ENCODE measurements at places on chromosomes 7 and 10. TPM values are rescaled to one million over a fixed set of nuclear protein-coding genes. Genes with fewer than 3 reads are reported as not detected.

DNA sequence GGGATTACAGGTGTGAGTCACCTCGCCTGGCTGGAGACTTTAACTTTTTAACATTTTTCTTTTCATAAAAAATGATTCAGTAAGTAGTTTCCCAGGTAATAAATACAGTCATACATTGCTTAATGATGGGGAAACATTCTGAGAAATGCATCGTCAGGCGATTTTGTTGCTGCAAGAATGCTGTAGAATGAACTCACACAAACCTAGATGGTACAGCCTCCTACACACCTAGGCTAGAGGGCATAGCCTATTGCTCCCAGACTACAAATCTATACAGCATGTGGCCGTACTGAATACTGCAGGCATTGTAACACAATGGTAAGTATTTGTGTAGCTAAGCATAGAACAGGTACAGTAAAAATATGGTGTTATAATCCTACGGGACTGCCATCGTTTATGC lies 108.5 kb upstream of the SFMBT2 start:
- no peaks in the 10 kb centered on the region for H3K4me1 ChIP-seq
- no peak overlapping the region for H3K27ac ChIP-seq
- no peaks in the 10 kb centered on the region for H3K27me3 ChIP-seq
- no peak for DNase-seq
- no peaks in the 10 kb centered on the region for H3K36me3 ChIP-seq

PMPCB gene
- total RNA-seq = 103 TPM

NPSR1 gene
- total RNA-seq = not detected

RADIL gene
- total RNA-seq = 5.8 TPM

INHBA gene
- total RNA-seq = 0.09 TPM
